A172 (cell line): ENCODE measurements at places on chromosomes 7 and 10. TPM values are rescaled to one million over a fixed set of nuclear protein-coding genes. Genes with fewer than 3 reads are reported as not detected.
A peak's percentile ranks its signal among the peaks of the same experiment; 100 is the strongest.

Gene DHTKD1
- 21.0 and 22.3 TPM in 2 replicates for total RNA-seq

Gene SPDYE5
- total RNA-seq: not detected in 2 replicates

Gene AQP1
- total RNA-seq: 25.1 and 25.9 TPM in 2 replicates

Gene HACD1
- 109 and 157 TPM in 2 replicates for total RNA-seq

Gene PSMG3
- 91.0 and 138 TPM in 2 replicates for total RNA-seq

Gene UTF1
- total RNA-seq: not detected in 2 replicates

DNA sequence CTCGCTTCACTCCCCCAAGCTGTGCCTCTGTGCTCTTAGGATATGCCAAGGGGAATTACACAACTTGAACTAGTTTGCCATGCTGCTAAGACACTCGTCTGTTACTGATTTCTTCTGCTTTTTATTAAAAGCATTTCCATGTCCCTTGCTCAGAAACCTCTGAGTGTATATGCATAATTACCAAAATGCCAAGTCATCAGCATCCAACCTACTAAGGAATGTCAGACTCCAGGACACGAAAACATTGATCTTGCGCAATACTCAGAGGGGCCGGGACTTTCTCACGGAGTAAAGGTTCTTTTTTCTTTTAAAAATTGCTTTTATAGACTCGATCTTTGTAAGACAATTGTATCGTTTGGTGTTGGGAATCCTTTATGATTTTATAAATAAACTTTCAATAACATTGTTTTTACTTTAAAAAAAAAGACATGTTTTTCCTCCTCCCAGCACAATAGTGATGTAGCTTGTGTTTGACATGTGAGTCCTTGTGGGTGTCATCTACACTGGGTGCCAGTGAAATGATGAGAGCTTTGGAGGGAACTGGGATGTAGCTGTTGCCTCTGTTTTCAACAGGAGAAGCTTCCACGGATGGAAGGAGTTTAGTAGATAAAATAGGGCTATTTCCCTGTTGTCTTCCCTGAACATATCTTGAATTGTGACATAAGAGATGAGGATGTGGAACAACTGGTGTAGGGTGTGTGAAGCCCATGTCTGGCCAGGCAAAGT is 43.6 kb downstream of the CNNM1 start:
- DNase-seq: peak; percentile 36

DNA sequence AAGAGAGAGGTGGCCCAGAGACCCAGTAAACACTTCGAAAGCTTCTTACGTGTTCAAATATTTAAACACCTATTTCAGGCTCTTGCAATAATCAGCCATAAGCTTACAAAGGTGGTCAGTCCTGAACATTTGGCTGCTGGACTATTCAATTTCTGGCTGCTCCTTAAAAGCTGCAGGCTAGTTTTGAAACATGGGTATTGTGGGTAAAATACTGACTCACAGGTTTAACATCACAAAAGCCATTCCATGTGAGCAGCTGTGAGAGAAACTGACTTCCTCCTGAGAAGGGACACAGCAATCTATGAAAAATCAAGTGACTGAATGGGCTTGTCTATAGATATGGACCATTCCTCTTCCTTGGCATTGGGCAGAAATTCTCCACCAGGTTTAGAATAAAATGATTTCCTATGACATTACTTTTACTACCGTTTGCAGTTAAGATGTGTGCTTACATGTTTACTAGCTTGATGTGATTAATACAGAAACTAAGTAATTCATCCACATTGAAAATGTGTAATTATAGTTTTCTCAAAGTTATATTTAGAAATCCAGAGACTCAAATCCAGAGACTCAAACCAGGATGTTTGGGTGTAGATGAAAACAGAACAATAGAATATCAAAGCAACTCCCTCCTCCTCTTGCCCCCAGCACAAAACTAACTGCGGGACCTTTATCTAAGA is 252.3 kb downstream of the GATA3 start:
- DNase-seq: peak; percentile 10

DNA sequence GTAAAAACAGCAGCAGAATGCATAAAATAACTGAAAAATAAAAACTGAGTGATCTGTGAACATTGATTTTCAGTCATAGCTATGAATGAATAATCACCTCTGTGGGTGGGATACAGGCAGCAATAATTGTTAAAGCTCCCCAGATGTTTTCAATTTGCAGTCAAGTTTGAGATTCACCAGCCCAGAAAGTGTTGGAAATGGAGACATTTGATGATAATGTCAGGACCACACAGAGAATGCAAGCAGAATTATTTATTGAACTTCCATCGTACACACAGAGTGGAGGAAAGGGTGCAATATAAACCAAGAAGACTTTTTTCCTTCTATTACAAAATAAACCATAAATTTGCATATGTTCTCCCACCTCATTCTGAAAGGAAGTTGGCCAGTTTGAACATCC is 601.7 kb downstream of the ANKRD7 start:
- no peak for DNase-seq

DNA sequence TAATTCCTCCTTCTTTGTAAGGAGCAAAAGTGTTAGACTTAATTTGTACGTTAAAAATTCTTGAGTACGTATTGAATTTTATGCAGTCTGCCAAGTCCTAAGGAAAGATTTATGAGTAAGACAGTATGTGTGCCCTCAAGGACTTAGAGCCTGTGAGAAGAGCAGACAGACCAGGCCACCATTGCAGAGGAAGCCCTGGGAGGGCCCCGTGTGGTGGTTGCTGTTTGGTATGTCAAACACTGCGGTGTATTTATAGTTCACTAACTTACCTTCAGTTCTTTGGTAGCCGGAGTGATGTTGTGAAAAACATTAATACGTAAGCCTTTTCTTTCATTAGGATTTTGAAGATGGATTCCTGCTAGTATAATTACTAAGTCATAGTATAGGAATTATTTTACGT is 82.9 kb downstream of the GALNT11 start:
- DNase-seq: no peak

- no peak for DNase-seq
Measured at GRCh38 chr7:98913612-98914011, 35.3 kb downstream of the TRRAP start.

DNA sequence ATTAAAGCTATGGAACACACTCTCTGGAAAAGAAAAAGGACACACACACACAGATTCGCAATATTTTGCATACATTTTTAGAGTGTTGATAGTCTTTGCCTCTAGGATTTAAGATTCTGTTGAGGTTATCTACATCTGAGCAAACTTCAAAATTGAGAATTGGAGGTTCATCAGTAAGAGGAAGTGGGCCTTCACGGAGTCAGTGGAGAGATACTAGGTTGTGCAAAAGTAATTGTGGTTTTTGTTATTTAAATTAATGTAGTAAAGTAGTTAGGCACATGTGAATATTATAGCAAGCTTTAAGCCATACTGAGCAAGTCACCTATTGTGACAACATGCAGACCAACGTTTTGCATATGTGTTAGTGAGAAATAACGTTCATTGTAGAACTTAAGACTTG is 19.8 kb upstream of the NXPH1 start:
- DNase-seq: no peak

GRCh38 chr10:53808677-53809372 is 992.2 kb downstream of the PCDH15 start:
- DNase-seq: no peak

DNA sequence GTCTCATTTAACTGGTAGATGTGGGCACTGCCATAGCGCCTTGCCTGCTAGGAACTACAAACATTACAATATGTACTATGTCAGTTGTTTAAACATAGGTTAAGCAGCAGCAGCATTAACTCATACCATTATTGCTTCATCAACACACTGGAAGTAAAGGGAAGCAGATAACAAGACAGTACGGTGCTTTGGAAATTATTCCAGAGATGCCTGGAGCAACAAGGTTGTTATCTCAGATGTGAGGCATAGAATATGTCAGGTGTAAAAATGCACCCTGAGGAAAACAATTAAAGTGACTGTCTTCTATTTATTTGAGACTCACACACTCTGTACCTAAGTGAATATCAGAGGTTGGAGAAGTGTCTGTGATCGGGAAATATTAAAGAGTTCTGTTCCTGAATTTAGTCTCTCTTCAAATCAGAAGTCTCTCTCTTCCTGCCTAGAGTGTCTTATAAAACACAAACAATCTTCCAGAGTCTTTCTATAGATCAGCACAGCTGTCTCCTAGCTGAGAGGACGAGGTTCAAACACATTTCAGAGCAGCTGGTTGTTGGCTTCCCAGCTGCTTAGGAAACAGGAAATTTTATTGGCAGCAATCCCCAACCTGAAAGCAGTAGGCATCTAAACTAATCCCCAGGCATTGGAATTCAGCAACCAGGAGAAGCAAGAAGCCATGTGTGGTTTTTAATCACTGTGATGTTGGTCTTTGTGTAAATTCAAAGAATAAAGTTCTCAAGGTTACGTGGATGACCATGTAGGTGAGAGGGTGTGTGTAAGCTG is 994.4 kb upstream of the LRRTM3 start:
- DNase-seq: no peak

DNA sequence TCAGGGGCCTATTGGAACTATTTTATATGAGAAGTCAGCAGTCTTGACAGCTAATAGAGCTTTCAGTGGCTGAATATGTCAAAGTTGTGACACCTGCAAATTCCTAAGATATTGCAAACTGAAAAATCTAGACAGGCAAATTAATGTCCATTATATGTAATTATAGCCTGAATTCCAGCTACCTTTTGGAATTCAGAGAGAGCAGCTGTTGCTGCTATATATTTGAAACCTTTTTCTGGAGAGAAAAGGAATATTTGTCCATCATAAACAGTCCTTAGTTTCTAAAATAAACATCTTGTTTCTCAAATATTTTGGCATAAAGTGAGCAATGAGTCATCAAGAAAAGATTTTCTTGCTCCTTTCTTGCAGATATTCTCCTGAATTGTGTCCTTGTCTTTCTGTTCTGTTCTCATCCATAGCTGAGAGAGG is 408.9 kb upstream of the SEMA3D start:
- no peak for DNase-seq

- DNase-seq: peak; percentile 99
Measured at GRCh38 chr10:76082956-76083355, 651.5 kb downstream of the LRMDA start.
